Stimulated activated naive CD4-positive, alpha-beta T cell treated with Interleukin-2 at 50 U/mL for 16 hours (primary cell): ENCODE measurements at places on chromosomes 7 and 10.
A peak's percentile ranks its signal among the peaks of the same experiment; 100 is the strongest.

DNA sequence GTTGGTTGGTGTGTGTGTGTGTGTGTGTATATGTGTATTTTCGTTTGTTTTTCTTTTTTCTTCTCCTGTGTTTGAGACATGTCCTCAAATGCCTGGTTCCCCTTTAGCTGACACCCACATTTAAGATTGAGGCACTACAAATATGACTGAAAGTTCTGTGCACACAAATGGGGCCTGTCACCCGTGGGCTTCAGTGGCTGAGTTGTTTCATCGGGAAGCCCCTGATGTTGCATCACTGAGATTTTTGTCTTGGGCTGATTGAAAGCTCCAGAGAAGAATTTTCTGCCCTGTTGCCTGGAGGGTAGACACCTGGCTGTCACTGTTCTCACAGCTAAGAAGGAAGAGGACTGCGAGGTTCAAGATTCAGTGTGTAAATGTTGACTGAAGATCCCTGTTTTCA, 283.8 kb upstream of the C7orf33 start:
- DNase-seq: no peak

DNA sequence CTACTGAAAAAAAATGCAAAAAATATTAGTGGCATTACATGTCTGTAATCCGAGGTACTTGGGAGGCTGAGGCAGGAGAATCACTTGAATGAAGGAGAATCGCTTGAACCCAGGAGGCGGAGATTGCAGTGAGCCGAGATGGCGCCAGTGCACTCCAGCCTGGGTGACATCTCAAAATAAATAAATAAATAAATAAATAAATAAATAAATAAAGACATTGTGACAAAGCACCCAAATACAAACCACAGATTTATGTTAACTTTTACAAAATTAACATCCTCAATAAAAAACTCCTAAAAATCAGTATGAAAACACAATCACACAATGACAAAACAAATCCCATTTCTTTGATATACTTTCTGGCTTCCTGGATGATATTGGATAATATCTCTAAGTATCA, 808.3 kb downstream of the REEP3 start:
- no peak for DNase-seq

DNA sequence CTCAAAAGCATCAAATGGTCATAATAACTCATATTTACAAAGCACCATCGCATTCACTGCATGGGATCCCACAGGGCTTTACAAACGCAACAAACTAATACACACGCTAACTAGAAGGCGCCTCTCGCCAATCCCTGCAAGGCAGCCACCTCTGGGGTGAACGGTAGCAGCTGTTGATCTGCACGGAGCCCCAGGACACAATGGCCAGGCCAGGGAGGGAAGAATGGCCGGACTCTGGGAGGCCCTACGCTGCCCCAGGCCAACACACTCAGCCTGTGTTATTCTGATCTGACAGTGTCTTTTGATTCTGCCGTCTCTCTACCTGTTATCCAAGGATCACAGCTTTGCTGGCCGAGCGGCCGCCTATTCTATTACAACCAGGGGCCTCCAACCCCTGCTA, 41.8 kb downstream of the HABP2 start:
- DNase-seq: no peak

DNA sequence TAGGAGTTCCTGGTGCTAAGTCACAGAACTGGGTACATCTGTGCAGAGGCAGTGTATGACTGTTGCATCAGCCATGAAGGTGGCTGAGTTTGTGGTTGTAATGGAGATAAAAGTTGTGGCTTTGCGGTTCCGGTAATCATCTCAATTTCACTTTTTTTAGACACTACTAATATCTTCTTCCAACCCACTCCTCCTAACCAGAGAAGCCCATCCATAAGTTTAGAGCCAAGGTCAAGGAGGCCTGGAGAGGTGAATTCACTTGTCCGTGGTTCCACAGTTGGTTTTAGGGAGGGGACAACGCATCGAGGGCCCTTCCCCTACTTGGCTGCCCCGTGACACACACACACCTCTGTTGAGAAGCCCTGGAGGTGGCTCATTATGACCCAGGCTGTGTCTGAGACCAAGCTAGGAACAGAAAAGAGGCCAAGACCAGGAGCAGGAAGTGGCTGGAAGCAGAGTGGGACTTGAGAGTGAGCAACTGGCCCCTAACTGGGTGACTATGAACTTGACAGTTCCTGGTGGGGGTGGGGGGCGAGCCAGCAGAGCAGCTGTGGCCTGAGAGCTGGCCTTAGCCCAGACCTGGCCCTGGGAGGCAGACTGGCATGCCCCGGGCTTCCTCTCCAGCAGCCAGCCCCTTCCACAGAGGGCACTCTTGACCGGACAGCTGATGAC, 66.8 kb upstream of the COL13A1 start:
- DNase-seq: no peak

DNA sequence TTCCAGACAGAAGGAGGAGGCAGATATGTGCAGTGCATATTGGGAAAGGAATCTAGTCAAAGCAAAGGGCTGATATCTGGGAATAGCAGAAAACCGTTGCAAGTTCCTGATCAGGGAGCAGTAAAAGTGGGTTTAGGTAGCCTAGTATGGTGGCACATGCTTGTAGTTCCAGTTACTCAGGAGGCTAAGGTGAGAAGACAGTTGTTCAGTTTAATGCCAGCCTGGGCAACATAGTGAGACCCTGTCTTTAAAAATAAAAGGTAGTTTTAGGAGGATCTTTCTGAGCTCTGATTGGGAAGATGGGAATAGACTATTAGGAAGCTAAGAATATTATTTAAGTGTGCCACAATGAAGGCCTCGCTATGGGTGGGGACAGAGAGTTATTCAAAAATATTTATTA, 1.7 kb downstream of the CCDC172 start:
- DNase-seq: no peak

GRCh38 chr10:118587881-118588651, 7.4 kb downstream of the PRLHR start:
- DNase-seq: no peak

DNA sequence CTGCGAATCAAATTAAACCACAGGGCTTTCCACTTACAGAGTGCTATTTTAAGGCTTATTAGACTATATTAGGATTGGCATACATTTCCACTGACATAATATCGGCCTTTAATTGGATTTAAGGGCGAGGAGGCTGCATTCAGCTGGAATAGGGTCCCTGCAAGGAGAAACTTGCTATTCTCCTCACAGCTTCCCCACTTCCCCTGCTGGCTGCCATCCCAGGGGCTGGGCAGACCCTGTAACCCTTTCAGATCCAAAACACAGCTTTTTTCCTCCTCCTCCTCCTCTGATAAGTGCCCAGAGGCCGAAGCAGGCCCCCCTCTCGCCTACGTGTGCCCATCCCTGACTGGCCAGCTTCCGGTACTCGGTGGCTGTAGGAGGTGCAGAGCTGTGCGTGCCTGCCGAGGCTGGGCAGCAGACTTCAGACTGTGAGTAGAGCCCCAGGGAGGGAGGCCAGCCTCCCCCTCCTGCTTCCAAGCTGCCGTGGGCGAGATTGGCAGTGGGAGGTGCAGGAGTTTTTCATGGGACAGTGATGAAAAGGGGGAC, 224.2 kb downstream of the PLXNA4 start:
- no peak for DNase-seq

GRCh38 chr7:69610374-69611084, 12.3 kb downstream of the AUTS2 start:
- DNase-seq: no peak

- no peak for DNase-seq
Observed at GRCh38 chr10:61299156-61299555, 154.0 kb downstream of the TMEM26 start.

DNA sequence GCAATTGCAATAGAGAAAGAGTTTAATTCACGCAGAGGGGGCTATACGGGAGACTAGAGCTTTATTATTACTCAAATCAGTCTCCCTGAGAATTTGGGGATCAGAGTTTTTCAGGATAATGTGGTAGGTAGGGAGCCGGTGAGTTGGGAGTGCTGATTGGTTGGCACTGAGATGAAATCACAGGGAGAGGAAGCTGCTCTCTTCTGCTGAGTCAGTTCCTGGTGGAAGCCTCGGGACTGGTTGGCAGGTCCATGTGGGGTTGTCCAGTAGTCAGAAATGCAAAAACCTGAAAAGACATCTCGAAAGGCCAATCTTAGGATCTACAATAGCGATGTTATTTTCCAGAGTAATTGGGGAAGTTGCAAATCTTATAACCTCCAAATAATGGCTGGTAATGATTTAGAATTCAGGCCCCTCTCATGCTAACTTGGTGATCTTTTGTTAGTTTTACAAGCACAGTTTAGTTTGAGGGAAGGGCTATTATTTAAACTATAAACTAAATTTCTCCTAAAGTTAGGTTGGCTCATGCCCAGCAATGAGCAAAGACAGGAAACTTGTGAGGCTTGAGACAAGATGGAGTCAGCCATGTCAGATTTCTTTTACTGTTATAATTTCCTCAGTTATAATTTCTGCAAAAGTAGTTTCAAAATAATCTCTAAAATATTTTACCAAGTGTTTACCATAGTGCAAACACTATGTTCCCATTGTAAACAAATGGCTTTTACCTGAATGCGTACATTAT, 39.4 kb upstream of the SLC25A13 start:
- no peak for DNase-seq

DNA sequence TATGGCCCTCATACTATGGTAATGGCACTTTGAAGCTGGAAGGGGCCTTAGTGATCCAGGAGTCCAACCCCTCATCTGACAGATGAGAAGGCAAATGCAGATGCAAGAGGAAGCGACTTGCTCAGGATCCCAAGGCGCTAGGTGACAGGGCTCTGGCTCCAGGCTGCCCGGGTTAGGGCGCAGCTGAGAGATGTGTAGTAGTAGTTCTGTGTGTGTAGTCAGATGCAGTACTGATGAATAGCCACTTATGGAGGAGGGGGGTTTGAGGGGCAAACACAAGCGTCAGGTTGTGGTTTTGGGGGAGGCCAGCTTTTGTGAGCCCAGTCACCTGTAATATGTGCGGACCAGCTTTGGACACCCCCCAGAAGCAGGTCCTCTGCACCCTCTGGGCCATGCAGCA, 4.8 kb downstream of the ADRA2A start:
- DNase-seq: no peak

GRCh38 chr7:24325708-24326107, 41.7 kb downstream of the NPY start:
- no peak for DNase-seq

DNA sequence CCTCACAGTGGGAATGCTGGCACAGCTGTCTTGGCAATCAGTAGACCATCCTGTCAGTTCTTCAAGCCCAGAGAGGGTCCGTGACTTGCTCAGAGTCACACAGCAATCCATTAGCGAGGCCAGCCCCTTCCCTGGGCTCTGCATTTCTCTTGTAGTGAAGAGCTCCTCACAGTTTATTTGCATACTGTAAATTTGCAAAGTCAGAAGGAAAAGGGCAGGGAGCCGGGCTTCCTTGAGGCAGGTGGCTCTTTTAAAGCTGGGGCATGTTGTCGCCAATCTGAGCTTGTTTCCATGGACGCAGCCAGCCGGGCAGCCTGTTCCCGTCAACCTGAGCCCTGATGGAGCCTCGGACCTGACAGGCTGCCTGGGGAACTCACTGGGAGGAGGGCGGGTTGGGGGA, 123.4 kb downstream of the CUX1 start:
- DNase-seq: no peak

DNA sequence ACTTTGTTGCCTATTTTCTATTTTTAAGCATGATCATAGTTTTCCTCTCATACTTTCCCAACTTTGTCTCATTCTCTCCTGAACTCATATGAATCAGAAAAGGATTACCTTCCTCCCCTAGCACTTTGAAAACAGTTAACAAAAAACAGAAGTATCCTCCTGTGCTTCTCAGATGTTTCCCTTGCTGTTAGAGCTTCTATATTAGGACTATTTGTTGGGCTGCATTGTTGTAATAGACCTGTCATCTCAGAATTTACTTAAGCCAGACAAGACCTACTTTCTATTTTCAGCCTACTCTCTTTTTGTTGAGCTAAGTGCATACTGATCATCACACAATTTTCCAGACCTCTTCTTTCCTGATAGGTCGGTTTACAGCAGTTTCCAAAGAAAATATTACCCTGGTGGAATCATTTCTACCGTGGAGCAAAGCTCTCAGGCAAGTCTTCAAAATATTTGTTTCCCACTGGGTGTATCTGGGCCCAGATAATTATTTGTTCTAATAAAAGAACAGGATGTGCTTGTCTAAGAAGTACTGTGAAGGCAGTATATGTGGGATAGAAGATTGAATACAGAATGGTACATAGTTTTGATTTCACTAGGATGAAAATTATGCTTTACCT, 411.9 kb upstream of the KLF6 start:
- DNase-seq: no peak

DNA sequence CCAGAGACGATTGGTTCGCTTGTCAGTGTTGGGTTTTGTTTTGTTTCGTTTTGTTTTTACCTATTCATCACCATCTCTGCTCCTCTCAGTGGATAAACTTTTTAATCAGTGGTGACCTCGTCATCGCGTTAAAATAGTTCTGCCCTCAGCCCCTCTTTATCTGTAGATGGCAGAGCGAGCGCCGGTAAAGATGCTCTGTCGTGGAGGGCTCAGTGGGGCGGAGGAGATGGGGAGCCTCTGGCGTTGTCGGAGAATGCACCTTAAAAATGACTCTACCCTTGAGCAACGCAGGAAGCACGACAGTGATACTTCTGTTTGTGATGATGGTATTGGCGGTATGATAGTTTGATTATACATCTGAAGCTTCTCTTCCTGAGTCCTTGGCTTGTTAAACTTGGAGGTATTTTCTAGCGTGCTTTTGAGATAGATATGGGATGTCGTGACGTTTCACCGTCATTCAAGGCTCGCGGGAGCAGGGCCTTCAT, 554 bp downstream of the CSGALNACT2 start:
- DNase-seq: peak; percentile 54

- no peak for DNase-seq
Observed at GRCh38 chr7:132778761-132779160, 202.5 kb upstream of the PLXNA4 start.

GRCh38 chr10:61894133-61894532, 7.4 kb upstream of the ARID5B start:
- peak; percentile 44 for DNase-seq

GRCh38 chr7:155124706-155125105, 54.6 kb downstream of the HTR5A start:
- no peak for DNase-seq

DNA sequence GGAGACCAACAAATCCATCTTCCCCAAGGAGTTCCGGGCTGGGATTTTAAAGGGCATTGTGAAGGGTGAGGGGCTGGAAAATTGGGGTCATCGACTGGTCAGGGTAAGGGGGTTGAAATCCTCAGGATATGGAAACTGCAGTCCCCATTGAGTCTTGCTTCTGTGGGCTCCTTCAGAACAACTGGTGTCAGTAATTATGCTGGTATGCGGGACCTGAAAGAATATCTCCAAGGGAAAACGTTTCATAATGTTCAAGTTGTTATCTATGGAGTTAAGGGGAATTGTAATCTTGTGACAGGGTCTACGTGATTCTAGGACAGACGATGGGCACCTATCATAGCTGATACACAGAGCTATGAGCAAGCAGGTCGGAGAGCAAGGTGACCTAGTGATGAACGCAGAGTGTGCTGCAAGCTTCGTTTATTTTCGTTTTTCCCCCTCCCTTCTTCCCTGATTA, 494 bp upstream of the RHBDD2 start:
- no peak for DNase-seq

- no peak for DNase-seq
Observed at GRCh38 chr7:132249256-132249971, 326.9 kb downstream of the PLXNA4 start.

GRCh38 chr10:123377883-123378282, 223.7 kb downstream of the BUB3 start:
- DNase-seq: no peak
